ENCODE measurements at places on chromosomes 11 and 22.

GRCh38 chr11:65661599-65662246 is 993 bp downstream of the RELA start:
- no peak for DNase-seq

GRCh38 chr22:34913826-34914225 is 152.1 kb upstream of the ISX start:
- no peak for DNase-seq

DNA sequence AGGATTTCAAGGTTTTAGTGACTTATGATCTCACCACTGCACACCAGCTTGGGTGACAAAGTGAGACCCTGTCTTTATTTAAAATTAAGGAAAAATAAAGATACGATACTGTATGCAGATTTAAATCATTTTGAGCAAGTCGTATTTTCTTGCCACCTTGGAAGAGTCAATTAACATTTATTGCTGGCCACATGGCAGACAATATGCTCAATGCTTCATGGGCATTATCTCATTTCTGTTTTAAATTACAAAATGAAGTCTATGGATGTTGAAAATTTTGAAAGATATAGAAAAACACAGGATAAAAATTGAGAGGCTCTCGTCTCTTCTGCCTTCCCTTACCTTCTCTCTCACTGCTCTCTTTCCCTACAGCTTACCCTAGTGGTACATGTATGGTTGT is 349.0 kb upstream of the CCDC90B start:
- no peak for DNase-seq

DNA sequence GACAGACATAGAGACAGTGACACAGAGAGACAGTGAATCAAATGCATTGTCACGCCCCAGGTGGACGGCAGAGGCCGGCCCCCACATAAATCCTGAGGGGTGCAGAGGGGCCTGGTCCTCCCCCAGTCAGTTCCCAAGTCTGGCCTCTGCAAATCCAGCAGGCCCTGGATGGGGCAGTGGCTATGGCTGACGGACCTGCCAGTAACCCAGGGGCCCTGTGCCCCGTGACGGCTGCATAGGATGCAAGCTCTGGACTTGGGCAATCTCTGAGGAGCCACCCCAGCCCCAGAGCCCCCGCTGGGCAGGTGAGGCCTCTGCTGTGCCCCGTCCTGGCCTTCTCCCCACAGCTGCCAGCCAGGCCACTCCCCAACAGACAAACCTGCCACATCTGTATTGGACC is 204.5 kb downstream of the BRD1 start:
- no peak for DNase-seq

- no peak for DNase-seq
Observed at GRCh38 chr11:77074205-77074604, 7.4 kb downstream of the CAPN5 start.

GRCh38 chr22:46483353-46483752 is 54.1 kb downstream of the CELSR1 start:
- no peak for DNase-seq

- no peak for DNase-seq
Observed at GRCh38 chr11:68312780-68313573, 586 bp downstream of the LRP5 start.

- DNase-seq, result no peak
Observed at GRCh38 chr11:28245131-28245530, 136.9 kb downstream of the METTL15 start.

GRCh38 chr22:45878901-45879551 is 97.9 kb downstream of the WNT7B start:
- DNase-seq, result no peak

DNA sequence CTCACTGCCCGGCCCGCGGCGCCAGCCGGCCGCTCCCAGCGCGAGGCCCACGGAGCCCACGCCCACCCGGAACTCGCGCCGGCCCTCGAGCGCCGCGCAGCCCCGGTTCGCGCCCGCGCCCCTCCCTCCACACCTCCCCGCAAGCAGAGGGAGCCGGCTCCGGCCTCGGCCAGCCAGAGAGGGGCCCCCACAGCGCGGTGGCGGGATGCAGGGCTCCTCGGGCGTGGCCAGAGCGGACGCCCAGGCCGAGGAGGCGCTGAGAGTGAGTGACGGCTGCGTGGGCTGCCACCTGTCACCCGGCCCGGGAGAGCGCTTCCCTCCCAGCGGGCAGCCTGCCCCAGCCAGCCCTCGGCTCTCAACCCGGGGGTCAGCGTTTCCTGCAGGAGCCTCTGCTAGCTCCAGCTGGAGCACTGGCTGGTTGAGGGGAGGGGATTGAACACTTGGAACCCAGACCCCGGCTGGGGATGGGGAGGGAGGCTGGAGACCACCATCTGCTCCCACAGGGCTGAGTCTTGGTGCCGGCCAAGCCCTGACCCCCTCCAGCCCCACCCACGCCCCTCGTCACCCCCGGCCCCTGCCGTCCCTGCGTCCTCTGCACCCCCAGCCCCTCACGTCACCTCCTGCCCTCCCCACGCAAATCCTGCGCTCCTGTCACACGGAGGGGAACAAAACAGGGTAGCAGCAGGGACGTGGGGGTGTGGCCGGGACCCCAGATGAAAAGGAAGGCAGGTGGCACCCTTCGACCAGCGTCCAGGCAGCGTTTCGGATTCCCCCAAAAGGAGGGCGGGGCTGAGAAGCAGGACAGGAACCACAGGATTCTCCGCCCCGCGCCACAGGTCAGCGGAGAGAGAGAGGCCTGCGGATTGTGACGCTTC is 157.0 kb downstream of the BRD1 start:
- no peak for DNase-seq

DNA sequence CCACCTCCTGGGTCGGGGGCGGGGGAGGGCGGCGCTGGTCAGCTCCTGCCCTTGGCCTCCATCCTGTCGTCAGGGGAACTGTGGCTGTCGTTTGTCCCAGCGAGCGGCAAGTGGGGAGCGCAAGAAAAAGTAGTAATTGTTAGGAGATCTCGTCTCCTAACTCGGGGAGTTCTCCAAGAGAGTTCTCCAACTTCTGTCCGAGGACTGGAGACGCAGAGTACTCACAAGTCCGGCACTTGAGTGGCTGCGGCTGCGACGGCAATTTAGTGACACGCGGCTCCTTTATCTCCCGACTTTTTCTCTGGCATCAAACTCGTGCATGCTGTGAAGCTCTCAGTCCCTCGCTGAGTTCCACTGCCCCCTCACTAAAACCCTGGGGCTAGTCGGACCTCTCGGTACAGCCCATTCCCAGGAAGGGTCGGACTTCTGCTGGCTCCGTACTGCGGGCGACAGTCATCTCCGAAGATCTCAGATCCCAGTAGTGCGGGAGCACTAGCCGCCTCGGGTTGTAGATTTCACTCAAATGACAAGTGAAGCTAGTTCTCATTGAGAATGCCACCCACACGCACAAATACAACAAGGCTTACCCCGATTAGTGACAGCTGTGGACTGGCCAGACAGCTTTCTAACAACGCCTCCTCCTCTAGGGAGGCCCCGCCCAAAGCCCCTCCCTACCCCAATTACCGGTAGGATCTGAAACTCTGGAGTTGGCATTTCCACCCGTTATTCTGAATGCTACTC is at the start of gene PGR:
PGR (minus strand) TSS at position 611 of the 741 bp plus-strand sequence. CDS start 743 bp downstream, outside the sequence.
- DNase-seq, result no peak

DNA sequence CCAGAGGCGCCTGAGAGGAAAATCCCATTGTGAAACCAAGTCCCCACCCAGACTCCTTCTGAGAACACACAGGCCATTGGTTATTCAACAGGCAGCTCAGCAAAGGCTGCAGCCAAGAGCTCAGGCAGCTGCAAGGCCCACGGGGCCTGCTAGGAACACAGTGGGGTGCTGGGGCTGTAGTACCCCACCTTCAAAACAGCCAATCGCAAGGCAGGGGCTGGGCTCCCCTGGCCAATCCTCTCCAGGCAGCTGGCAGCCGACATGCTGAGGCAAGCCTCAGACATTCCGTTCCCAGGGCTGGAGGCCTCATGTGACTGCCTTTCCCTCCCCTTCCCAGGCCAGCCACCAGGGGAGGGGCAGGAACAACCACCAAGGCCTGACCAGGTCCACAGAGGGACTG is 6.6 kb downstream of the PRODH start:
- no peak for DNase-seq
